Naive thymus-derived CD4-positive, alpha-beta T cell (primary cell): ENCODE measurements at places on chromosomes 3 and 15. TPM values are rescaled to one million over a fixed set of nuclear protein-coding genes. Genes with fewer than 3 reads are reported as not detected.

The CEMIP gene
- 0.02 TPM for polyA plus RNA-seq

The ARIH1 gene
- polyA plus RNA-seq: 23.3 TPM

The ZDHHC23 gene
- polyA plus RNA-seq: 0.47 TPM

The CYP8B1 gene
- not detected for polyA plus RNA-seq

The ROPN1 gene
- not detected for polyA plus RNA-seq

The PIGZ gene
- 0.65 TPM for polyA plus RNA-seq

The GOLGA8G gene
- polyA plus RNA-seq: not detected

The GPR149 gene
- polyA plus RNA-seq: not detected

The FMN1 gene
- not detected for polyA plus RNA-seq

The SPESP1 gene
- 0.25 TPM for polyA plus RNA-seq

The NPTN gene
- 51.9 TPM for polyA plus RNA-seq
